ENCODE measurements at places on chromosomes 11 and 22.

DNA sequence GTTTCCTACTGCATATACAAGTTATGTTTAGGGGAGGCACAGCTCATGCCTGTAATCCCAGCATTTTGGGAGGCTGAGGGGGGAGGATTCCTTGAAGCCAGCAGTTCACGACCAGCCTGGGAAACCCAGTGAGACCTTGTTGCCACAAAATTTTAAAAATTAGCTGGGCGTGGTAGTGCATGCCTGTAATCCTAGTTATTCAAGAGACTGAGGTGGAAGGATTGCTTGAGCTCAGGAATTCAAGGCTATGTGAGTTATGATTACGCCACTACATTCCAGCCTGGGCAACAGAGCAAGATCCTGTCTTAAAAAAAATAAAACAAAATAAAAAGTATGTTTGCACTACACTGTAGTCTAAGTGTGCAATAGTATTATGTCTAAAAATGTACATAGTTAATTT lies 108.8 kb upstream of the TEAD1 start:
- no peak for DNase-seq

DNA sequence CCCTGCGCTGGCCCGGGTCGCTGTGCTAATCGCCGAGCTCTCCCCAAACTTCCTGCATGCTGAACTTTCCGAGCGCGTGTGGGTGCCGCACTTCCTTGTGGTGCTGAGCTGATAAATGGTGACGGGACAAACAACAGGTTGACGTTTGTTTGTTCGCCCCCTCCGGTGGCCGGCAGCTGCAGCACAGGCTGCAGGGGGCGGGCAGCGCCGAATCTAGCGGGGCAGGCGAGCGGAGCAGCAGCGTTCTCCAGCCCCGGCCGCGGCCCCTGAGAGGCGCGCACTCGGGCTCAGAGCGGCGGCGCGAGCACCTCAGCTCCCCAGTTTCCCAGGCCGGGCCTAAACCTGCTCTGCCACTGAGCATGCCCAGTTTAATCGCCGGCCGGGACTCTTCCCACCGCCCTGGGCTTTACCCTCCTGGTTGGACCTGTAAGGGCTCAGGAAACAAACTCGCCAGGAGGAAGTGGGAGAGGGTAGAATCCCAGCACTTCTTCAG lies at the start of gene PDGFD:
PDGFD (minus strand) TSS at position 120 of the 493 bp plus-strand sequence.
- peak; percentile 65 for DNase-seq

GRCh38 chr11:3808861-3809623 lies 682 bp downstream of the PGAP2 start:
- no peak for DNase-seq

DNA sequence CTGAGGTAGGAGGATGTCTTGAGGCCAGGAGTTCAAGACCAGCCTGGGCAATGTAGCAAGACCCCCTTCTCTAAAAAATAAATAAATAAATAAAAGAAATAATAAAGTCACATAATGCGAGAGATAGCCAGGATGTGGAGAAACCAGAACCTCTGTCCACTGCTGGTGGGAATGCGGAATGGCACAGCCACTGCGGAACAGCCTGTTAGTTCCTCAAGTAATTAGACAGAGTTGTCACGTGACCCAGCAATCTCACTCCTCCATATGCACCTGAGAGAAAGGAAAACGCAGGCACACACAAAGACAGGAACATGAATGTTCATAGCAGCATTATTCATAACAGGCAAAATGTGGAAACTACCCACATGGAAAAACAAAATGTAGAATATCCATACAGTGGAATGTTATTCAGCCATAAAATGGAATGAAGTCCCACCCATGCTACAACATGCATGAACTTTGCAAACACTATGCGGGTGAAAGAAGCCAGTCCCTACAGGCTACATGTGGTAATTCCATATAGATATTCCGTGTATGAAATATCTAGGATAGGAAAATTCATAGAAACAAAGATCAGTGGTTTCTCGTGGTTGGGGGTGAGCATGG lies 27.4 kb downstream of the LIF start:
- DNase-seq = no peak

DNA sequence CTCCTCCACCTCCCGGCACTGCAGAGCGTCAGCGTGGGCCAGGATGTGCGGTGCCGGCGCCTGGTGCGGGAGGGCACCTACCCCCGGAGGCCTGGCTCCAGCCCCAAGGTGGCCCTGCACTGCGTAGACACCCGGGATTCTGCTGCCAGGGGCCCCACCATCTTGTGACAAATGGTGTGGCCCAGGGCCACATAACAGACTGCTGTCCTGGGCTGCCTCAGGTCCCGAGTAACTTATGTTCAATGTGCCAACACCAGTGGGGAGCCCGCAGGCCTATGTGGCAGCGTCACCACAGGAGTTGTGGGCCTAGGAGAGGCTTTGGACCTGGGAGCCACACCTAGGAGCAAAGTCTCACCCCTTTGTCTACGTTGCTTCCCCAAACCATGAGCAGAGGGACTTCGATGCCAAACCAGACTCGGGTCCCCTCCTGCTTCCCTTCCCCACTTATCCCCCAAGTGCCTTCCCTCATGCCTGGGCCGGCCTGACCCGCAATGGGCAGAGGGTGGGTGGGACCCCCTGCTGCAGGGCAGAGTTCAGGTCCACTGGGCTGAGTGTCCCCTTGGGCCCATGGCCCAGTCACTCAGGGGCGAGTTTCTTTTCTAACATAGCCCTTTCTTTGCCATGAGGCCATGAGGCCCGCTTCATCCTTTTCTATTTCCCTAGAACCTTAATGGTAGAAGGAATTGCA lies 13.5 kb downstream of the TSKU start:
- no peak for DNase-seq

- DNase-seq = no peak
Measured at GRCh38 chr11:104275992-104276391, 112.0 kb upstream of the PDGFD start.

DNA sequence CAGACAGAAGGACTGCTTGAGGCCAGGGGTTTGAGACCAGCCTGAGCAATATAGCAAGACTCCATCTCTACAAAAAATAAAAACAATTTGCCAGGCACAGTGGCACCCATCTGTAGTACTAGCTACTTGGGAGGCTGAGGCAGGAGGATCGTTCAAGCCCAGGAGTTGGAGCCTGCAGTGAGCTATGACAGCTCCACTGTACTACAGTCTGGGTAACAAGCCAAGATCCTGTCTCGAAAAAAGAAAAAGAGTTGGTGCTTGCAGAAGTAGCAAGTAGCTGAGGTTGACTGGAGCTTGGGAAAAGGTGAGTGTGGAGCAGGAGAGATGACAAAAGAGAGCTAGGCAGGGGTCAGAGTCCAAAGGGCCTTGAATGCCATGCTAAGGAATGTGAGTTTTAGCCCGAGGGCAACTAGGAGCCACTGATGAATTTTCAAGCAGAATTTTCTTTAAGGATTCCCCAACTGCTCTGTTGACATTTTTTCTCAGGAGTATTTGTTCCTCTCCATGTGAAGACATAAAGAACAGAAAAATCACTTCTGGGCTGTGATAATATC lies 3.1 kb downstream of the AP1B1 start:
- DNase-seq = no peak

GRCh38 chr22:40533712-40534378 lies 102.7 kb downstream of the MRTFA start:
- DNase-seq = no peak

- DNase-seq = no peak
Measured at GRCh38 chr11:841981-842369, 354 bp downstream of the POLR2L start.

GRCh38 chr11:93983542-93984195 lies 37.5 kb upstream of the HEPHL1 start:
- DNase-seq = no peak

DNA sequence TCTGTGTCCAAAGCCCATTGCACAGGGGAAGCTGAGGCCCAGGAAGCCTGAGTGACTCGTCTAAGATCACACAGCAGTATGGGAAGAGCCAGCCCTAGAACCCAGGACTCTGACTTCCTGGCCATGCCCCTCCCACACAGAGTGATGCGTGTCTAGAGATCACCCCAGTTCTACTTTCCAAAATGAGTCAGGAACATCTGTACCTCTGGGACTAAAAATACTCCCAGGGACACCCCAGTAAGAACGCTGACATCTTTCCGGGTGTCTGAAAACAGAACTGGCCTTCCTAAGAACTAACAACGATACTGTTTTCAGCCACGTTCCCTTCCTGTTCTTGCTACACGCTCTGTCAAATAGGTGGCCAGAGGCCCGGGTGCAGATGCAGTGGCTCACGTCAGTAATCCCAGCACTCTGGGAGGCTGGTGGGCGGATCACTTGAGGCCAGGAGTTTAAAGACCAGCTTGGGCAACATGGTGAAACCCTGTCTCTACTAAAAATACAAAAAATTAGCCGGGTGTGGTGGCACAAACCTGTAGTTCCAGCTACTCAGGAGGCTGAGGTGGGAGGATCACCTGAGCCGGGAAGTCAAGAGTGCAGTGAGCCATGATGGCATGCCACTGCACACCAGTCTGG lies 21.7 kb upstream of the PDGFB start:
- DNase-seq = no peak

DNA sequence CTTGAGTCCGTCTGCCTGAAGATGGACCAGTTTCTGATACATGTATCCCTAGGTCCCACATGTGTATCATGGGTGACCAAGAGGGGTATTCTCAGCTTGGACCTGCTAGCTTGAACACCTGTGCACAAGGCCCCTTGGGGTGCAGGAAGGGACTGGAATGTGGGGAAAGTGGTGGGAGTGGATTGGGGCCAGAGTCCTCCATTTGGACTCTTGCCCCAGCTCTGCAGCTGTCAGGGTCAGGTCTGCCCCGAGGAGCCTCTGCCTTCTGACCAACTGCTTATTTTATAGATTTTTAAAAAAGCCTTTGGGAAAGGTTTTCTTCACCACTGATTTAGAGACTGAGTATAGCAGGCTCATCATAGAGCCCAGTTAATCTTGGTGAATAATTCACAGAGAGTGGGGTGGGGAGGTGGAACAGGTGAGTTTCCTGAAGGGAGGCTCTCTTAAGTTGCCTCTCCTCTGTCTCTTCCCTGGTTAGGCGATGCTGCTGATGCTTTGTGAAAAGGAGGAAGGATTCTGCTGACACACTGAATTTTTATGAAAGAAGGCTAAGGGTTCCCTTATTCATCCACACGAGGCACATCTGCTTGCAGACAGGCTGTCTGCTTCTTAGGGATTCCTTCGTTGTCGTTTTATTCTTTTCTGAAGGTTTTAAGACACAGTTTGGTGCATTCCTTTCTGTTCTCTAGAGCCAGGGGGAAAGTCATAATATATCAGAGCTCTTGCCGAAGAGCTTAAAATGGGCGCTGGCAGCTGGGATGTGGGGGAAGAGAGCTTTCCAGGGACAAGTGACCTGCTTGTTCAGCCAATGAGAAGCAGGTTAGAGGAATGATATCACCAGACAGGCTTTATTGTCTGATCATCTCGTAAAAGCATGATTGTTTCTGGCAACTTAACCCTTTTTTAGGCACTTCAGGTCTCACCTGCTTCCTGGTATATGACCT lies 19.9 kb downstream of the TRIM44 start:
- DNase-seq = no peak

- DNase-seq = no peak
Measured at GRCh38 chr11:45167283-45167682, 20.8 kb downstream of the PRDM11 start.

DNA sequence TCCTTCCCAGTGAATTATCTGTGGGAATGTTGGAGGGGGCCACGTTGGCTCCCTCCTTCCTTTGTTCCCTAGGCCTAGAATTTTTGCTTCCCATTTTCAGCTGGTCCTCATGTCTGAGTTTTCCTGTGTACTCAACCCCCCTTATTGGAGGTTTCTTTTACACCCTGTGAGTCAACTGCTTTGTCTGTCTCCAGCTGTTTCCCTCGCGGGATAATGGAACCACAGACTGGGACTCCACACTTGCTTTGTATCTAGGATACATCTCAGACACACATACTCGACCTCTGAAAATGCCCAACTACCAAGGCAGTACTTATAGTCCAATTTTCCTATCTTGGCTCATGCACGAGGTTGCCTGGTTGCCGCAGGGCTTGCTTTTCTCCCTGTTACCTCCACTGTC lies 352.7 kb upstream of the MPPED2 start:
- no peak for DNase-seq

- no peak for DNase-seq
Measured at GRCh38 chr11:33558097-33558496, 142.5 kb downstream of the C11orf91 start.

GRCh38 chr11:19499026-19499669 lies 213.5 kb upstream of the NAV2 start:
- no peak for DNase-seq

DNA sequence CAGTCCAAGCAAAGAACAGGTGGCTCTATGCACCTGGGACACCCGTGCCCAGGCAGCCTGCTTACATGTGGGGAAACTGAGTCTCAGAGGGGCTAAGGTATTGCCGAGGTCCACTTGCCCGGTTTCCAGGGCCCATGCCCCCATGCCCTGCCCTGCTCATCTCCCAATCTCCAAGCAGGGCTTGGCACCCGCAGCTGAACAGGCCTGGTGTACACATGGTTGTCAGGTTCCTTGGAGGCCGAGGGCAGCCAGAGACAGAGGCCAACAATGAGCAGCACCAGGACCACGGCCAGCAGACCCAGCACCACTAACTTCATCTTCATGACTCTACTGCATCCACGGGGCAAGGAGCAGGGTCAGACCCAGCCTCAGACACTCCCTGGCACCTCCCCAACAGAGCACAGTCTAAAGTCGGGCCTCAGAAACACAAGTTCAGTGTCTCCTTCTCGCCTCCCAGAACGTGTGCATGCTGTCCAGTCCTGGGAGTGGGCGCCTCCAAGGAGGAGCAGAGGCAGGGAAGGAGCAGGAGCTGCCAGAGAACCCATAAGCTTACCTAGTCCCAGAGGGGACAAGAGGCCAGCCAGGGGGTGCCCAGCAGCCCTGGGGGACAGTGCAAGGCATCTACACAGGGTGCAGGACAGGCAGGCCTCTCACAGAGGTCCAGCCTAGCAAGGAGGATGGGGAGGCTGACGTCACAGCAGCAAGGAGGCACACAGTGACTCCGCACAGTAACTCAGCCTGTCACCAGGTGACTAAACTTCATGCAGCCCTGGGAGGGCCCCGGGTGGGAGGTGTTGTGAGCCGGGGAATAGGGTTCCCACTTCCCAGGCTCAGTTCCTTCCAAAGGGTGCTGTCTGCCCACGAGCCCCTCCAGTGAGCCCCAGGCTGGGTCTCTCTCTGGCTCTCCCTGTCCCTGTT lies 20.2 kb upstream of the RGL4 start:
- DNase-seq = no peak
